Vagina (tissue), 2 donors: ENCODE measurements at places on chromosomes 7 and 10. TPM values are rescaled to one million over a fixed set of nuclear protein-coding genes. Genes with fewer than 3 reads are reported as not detected.

DNA sequence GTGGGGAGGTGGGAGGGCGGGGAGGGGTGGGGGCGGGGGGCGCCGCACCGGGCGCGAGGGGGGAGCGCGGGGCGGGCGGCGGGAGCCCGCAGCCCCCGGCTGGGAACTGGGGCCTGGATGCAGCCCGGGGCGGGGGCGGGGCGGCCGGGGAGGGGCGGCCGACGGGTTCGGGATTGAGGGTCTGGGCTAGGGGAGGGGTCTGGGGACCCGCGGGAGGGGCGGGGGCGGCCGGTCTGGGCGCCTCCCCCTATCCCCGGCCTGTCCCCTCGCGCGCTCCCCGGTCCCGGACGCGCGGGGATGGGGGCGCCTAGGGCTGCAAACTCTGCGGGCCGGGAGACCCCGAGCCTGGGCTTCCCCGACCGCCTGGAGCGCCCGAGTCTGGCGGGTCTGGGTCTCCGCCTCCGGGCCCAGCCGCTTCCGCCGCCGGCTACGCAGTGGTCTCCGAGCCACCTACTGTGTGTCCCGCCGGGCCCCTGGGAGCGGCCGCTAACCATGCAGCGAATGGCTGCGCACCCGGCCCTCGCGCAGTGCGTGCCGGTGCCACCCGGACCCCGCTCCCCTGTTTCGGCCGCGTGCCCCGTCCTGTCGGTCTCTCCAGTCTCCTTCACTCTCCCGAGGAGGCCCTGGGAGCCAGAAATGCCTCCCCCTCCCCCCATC is 375 bp upstream of the FGF8 start:
- no peak for DNase-seq
- H3K36me3 ChIP-seq = no peaks in the 10 kb centered on the region
- H3K27me3 ChIP-seq = peaks cover 8% of the 10 kb centered on the region
- H3K27ac ChIP-seq = no peak overlapping the region
- H3K4me1 ChIP-seq = peaks cover 51% of the 10 kb centered on the region

DNA sequence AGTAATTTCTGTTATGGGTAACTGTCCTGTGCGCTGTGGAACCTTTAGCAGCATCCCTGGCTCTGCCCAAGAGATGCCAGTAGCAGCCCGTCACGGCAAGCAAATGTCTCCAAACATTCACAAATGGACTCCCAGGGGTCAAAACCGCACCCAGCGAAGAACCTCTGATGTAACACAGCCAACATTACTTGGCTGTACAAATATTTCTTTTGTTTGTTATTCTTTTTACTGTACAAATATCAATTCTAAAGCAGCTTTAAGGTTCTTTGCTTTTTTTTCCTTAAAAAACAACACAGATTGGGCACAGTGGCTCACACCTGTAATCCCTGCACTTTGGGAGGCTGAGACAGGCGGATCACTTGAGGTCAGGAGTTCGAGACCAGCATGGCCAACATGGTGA is 182.5 kb downstream of the KMT2E start:
- no peaks in the 10 kb centered on the region for H3K36me3 ChIP-seq
- no peaks in the 10 kb centered on the region for H3K27me3 ChIP-seq
- peaks cover 26% of the 10 kb centered on the region for H3K4me1 ChIP-seq
- H3K4me3 ChIP-seq = no peak overlapping the region
- no peak for DNase-seq

- H3K4me3 ChIP-seq = no peak overlapping the region
- no peak for DNase-seq
- no peak overlapping the region for H3K27ac ChIP-seq
- H3K27me3 ChIP-seq = no peaks in the 10 kb centered on the region
- H3K4me1 ChIP-seq = no peaks in the 10 kb centered on the region
Observed at GRCh38 chr7:22255342-22255741, 101.6 kb downstream of the RAPGEF5 start.

DNA sequence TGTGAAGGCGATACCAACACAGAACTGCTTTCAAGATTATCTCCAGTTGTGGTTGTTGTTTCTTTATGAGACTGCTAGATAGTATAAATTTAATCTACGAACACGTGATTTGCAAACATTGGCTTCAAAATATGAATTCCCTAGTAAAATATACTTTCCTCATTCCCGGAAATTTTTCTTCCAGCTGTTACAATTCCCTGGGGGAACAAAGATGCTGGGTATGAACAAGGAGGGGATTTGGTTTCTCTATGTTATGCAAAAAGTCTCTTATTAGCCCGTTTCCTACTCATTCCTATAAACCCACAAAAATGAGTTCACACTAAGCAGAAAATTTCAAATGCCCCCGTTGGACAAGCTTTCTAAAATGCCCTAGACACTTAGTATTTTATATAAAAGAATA is 928.3 kb downstream of the CNTNAP2 start:
- DNase-seq = no peak
- no peaks in the 10 kb centered on the region for H3K27me3 ChIP-seq
- no peak overlapping the region for H3K27ac ChIP-seq
- no peak overlapping the region for H3K4me3 ChIP-seq

DNA sequence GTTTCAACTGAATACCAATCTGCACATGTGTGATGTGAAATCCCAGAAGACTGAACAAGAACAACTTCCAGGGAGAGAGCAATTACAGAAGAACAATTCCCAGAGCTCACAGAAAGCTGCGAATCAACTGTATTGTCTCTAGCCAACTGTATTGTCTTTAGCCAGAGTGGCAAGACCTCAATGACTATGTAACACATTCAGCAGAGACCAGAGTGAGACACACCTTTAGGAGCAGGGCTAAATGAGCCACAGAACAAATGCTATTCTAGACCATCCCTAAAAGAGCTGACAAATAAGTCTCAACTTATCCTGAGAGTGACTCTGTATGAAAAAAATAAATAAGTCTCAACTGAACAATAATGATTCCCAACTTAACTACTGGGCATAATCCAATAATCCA is 72.0 kb downstream of the KMT2C start:
- H3K27me3 ChIP-seq = no peaks in the 10 kb centered on the region
- no peaks in the 10 kb centered on the region for H3K36me3 ChIP-seq
- no peak overlapping the region for H3K27ac ChIP-seq
- DNase-seq = no peak
- H3K4me1 ChIP-seq = peaks cover 55% of the 10 kb centered on the region

- no peak for DNase-seq
- H3K27me3 ChIP-seq = no peaks in the 10 kb centered on the region
- no peaks in the 10 kb centered on the region for H3K36me3 ChIP-seq
- no peak overlapping the region for H3K4me3 ChIP-seq
- H3K4me1 ChIP-seq = peaks cover 10% of the 10 kb centered on the region
- H3K27ac ChIP-seq = no peak overlapping the region
Observed at GRCh38 chr7:106618480-106618879, 42.5 kb downstream of the CCDC71L start.

Gene OR2A42
- not detected for total RNA-seq

Gene CFTR
- total RNA-seq = not detected

Gene CLEC5A
- total RNA-seq = 0.49 TPM
